ENCODE measurements at places on chromosomes 1 and 21.

DNA sequence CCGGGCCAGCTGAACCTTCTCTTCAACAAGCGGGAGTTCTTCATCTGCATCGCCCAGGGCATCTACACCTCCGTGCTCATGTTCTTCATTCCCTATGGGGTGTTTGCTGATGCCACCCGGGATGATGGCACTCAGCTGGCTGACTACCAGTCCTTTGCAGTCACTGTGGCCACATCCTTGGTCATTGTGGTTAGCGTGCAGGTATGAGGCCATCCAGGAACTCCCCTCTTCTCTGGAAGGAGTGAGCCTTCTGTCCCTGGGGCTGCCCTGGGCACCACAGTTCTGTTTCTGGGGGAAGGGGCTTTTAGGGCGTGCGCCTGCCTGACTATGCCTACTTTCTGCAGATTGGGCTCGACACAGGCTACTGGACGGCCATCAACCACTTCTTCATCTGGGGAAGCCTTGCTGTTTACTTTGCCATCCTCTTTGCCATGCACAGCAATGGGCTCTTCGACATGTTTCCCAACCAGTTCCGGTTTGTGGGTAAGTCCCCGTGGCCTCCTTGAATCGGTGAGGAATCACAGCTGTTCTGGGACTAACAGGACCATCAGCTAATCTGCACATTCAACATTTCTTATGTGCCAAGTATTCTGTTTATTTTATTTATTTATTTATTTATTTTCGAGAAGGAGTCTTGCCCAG lies 21.1 kb downstream of the ATP8B2 start:
- DNase-seq, result no peak

DNA sequence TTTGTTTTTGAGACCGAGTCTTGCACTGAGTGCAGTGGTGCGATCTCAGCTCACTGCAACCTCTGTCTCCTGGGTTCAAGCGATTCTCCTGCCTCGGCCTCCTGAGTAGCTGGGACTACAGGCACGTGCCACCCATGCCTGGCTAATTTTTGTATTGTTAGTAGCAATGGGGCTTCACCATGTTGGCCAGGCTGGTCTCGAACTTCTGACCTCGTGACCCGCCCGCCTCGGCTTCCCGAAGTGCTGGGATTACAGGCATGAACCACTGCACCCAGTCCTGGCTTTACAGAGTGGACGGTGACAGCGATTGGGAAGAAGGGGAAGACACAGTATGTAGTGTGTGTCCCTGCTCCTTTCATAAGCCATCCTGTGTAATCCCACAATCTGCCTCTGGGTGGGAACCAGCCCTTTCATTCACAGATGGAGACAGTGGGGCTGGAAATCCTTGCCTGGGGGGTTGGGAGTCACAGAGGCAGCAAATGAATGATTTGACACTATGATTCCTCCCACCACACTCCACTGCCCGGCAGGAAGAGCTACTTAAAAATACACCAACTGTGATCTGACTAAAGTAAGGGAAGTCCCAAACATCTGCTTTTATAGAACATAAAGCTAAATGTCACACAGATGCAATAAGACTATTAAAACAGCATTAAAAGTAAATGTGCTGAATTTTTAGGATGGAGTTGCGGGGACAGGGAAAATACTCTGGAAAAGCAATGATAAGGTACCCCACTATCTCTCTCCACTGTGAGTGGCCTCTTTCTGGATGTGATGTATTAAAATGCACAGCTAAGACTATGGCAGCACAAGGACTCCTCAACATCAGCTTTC lies 4.5 kb downstream of the PARP1 start:
- no peak for DNase-seq

- no peak for DNase-seq
Measured at GRCh38 chr1:229251185-229251584, 19.7 kb upstream of the RAB4A start.

DNA sequence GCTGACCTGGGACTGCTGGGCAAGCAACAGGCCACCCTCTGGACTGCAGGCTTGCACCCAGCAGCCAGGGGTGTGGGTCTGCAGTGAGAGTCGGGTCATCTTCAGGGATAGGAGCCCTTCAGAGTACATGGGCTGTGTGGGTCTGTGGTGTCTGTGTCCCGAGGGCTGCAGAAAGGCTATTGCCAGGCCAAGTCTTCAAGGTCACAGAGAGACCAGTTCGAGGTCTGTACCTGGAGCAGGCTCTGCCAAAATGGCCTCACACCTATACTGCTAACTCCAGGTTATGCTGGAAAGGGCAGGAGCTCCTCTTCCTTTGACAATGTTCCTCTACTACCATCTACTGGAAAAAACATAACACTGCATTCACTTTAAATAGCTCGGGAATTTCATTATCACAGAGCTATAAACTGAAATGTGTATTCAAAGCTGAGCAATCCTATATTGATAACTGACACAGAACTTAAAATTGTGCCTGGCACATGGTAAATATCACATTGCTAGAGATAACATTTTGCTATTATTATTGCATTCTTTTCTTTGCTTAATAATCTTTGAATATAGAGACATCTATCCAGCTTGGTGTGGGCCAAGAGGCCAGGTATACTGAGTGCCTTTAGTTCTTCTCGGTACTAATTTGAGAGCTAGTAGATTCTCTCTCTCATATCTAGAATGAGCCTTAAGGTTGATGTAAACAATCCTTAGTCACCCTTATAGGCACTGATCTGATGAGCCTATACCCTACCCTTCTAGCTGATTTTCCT lies 6.9 kb upstream of the DNAH14 start:
- no peak for DNase-seq

- DNase-seq, result peak; percentile 23
Measured at GRCh38 chr21:15221799-15222386, 157.1 kb upstream of the NRIP1 start.

GRCh38 chr1:235943581-235944114 lies 76.9 kb upstream of the LYST start:
- no peak for DNase-seq

GRCh38 chr1:55169126-55169525 lies 46.0 kb downstream of the USP24 start:
- no peak for DNase-seq

DNA sequence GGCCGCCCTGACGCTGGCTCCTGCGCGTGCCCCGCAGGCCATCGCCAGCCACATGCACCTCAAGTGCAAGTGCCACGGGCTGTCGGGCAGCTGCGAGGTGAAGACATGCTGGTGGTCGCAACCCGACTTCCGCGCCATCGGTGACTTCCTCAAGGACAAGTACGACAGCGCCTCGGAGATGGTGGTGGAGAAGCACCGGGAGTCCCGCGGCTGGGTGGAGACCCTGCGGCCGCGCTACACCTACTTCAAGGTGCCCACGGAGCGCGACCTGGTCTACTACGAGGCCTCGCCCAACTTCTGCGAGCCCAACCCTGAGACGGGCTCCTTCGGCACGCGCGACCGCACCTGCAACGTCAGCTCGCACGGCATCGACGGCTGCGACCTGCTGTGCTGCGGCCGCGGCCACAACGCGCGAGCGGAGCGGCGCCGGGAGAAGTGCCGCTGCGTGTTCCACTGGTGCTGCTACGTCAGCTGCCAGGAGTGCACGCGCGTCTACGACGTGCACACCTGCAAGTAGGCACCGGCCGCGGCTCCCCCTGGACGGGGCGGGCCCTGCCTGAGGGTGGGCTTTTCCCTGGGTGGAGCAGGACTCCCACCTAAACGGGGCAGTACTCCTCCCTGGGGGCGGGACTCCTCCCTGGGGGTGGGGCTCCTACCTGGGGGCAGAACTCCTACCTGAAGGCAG lies 23.4 kb upstream of the ARF1 start:
- DNase-seq, result no peak

DNA sequence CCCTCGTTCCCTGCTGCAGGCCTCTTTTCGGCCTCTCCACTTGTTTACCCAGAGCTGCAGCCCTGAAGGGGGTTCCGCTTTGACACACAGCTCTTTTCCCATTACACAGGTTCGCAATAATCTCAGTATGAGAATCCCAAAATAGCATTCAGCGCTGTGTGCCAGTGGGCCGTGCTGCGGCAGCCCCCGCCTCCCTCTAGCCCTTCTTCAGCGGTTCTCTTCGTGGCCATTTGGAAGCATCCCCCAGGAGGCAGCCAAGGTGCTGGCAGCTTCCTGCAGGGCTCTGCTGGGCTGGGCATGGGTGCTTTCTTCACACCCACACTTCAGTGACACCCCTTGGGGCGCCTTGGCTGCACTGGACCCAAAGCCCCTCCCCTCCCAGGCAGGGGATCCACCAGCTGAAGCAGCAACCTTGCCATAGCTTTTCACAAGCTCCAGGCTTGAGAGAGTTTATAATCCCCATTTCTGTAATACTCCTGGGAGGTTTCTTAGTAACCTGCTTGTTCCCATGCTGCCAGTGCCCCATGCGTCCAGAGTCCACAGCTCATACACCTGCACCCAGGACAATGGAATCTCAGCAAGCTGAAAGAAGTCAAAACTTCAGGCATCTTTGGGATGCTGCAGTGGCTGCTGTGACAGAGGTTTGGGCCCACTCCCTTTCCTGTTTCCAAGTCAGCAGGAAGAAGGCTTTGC lies 8.1 kb downstream of the NCF2 start:
- DNase-seq, result no peak

DNA sequence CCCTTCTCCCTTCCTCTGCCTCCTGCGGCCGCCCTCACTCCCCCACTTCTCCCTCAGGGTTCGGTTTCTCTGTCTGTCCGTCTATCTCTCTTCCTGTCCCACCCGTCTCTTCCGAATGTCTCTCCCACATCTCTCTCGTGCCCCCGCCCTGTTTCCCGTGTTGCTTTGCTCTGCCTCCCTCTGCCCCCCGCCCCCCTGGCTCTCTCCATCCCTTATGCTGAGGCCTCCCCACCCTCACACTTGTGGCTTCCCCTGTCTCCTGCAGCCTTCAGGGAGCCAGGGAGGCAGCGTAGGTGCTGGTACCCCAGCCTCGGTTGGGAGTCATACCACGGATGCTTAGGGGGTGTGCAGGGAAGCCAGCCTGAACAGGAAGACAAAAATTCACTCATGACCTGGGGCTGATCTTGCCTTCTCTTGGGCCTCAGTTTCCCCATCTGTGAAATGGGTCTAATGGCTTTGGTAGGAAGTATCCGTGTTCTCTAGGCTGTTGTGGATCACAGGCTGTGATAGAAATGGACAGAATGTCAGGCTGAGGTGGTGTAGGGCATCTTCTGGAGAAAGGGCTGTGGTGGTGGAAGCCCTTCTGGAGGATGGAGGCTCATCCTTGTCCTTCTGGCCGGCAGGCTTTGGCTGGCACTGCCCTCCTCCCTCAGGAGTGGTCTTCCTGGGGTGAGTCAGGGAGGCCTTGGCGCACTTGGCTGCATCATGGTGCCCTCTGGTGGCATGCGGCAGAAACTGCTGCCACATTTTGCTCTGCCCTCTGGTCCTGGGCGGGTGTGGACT lies 55.5 kb downstream of the FOXO6 start:
- DNase-seq, result peak; percentile 48

DNA sequence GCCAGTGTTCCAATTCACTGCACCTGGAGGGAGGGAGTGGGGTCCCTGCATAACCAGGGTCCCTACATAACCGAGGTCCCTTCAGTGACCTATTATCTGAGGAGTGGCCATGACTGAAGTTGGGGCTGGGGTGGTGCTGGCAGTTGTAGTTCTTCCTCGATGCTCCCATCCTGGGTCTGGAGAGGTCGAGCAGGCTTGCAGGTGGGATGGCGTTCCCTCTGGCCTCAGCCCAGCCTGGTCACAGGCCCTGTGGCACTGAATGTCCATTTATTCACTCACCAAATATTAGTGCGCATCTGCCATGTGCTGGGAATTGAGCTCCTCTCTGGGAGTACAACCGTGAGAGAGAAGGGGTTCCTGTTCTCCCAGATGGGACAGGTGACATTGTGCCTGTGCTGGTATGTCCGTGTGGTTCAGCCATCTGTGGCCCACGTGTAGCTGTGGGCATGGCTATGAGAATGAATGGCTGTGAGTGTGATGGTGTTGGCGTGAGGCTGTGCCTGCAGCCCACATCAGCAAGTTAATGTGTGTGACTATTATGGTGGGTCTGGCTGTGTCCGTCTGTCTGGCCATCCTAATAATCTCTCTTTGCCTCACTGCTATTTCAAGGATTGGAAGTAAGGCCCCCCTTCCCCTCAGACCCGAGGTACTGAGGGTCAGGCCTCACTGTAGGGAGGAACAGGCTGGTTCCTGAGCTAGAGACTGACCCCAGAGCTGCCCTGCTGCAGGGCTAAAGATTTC lies 3.9 kb upstream of the SLC6A9 start:
- DNase-seq, result no peak

Data from SW 1271 (cell line).